ENCODE measurements at places on chromosomes 6 and 20.

DNA sequence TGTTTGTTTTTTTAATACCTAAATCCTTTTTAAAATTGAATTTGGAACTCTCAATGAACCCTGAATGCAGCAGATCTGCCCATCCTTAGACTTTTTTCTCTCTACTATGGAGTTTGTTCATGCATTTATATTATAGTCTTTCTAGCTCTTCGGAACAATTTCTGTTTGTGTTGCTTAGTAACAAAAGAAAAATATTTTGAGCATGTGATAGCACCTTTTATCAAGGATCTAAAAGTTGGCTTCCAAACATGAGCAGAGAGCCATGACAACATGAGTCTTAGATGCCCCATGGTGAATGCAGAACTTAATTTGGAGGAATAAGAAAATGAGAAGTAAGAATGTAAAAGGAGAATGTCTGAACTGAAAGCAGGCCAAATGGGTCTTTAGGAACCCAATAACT lies 133.7 kb downstream of the EDN1 start:
- DNase-seq, result no peak

DNA sequence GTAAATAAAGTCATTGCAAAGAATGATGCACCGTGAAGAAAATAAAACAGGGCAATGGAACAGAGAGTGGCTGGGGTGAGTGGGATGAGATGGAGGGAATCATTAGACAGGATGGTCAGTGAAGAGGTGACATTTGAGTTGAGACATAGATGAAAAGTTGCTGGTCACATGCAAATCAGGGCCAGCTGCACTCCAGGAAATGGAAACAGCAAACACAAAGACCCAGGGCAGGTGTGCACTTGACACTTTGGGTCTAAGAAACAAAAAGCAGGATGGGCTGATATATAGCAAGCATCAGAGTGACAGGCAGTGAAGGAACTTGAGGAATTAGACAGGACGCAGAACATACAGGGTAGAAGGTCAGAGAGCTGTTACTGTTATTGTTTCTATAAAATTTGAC lies 171.5 kb upstream of the RIPOR2 start:
- DNase-seq, result no peak

- no peak for DNase-seq
These were observed 669.4 kb upstream of the CITED2 start for GRCh38 chr6:140043762-140044378.

DNA sequence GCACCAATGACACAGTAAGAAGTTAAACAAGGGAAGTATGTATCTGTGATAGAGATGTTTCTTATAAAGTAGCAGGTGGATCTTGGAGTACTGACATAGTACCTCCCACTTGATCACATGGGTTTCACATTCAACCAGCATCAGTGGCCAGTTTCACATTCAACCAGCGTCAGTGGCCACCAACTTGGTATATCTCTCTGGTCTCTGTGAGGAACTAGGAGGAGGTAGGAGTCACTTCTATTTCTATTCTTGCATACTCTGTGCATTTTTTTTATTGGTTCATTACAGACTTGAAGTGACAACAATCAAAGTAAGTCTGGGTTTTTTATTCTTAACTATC lies 200.3 kb upstream of the SIM1 start:
- no peak for DNase-seq

DNA sequence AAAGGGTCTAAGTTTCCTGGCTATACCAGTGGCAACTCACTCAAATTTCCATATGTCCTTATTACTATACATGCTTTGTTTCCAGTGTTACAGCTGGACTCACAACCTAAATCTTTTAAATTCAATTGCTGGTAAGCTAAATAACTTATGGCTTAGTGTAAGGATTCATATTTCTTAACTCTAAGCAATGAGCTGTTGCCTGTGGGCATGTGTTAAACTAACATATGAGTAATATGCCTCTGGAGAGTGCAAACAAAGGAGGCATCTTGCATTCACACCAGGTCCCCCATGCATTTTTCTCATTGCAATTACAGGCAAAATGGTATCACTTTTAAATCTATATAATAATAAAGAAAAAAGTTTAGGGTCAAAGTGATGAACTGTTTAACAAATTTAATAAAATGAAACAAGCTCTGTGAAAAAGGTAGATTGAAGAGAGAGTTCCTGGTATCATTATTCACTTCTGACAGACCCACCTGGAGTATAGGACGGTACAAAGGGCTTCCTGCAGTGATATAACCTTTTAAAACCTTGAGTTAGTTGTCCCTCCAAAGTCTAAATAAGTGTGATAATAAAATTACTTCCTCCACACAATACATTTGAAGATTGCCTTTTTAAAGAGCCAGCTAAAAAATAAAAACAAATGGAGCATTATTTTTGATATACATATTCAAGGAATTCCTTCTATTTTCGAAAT lies 57.6 kb upstream of the HMGCLL1 start:
- DNase-seq, result no peak
